Activated CD4-positive, CD25-positive, alpha-beta regulatory T cell treated with anti-CD3 and anti-CD28 coated beads, Interleukin-2, amount 50 U/mL, for 16 hours (primary cell): ENCODE measurements at places on chromosomes 11 and 22.

GRCh38 chr11:57762235-57762861 is 746 bp downstream of the CTNND1 start:
- DNase-seq = no peak

DNA sequence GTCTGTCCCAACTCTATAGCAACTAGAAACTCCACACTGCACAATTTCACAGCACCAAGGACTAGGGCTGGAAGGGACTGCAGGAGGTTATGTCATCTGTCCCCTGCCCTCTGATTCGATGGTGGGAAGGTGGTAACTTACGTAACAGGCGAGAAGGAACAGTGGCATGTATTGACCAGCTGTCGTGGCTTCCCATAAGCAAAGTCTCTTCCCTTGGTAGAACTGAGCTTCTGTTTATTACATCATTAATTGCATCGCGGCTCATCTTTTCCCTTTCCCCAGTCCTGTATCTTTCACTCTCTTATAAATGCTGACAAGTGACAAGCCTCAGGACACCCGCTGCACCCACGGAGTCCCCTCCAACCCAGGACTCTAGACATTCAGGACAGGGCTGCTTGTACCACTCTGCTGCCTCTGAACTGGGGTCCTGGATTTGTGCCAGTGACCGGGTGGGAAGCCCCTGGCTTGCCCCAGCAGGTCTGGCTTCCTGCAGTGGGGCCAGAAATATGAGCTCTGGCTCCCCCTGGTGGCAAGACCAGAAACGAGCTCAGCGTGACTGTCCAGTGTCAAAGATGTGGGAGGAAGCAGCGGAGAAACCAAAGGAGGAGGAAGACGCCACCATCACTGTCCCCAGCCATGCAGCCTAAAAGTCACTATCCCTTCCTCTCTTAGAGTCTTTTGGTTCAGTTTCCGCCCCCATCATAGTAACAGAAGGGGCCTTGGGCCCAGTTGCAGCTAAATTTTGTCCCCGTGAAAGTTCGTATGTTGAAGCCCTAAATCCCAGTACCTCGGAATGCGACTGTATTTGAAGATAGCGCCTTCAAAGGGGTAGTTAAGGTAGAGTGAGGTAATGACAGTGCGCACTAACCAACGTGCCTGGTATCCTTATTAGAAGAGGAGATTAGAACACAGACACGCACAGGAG is 84.5 kb downstream of the ISX start:
- peak; percentile 23 for DNase-seq

DNA sequence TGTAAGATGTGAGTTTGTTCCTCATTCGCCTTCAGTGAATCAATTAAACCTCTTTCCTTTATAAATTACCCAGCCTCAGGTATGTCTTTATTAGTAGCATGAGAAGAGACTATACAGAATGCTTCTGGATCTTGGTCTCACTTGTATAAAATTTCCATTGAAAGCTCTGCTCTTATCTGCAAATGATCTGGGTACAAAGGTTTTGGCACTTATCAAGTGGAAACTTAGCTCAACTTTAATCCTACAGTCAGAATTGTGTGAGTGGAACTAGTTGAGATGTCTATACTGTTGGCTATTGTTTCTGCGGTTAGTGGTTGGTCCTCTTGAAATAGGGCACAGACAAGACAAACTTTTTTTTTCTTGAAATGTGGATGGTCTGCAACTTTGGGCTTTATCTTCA is 71.2 kb upstream of the CHORDC1 start:
- no peak for DNase-seq

- no peak for DNase-seq
These were observed 3.0 kb downstream of the TTC12 start for GRCh38 chr11:113317339-113317738.

- DNase-seq = peak; percentile 69
These were observed 17.8 kb upstream of the WNT7B start for GRCh38 chr22:45994491-45995404.

DNA sequence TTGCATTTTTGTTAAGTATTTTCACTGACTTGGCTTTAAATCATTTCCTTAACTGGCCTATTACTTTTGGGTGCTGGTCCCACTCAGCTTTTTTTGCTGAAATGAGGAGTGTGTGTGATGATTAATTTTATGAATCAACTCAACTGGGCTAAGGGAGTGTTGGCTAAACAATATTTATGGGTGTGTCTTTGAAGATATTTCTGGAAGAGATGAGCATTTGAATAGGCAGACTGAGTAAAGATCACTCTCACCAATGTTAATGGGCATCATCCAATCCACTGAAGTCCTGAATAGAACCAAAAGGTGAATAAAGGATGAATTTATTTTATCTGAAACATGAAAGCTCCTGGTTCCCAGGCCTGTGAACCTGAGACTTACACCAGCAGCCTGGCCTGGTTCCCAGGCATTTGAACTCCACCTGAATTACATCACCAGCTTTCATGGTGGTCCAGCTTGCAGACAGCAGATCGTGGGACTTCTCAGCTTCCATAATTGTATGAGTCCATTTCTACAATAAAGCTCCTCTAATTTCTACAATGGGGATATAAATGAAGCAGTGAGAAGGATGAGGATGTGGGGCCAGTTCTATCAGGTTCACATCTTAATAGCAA is 241.3 kb upstream of the ZC3H12C start:
- DNase-seq = no peak
